ENCODE measurements at places on chromosomes 12 and 14.

GRCh38 chr12:96015672-96016071 is 19.5 kb upstream of the HAL start:
- DNase-seq: no peak

- DNase-seq: no peak
These were observed at the start of gene FZD10 for GRCh38 chr12:130162267-130162666. Gene FZD10, plus strand, starts transcription at chr12:130162464. Its CDS starts 479 bp downstream, at chr12:130162943.

- no peak for DNase-seq
These were observed 92.7 kb upstream of the DNM1L start for GRCh38 chr12:32586390-32586789.

DNA sequence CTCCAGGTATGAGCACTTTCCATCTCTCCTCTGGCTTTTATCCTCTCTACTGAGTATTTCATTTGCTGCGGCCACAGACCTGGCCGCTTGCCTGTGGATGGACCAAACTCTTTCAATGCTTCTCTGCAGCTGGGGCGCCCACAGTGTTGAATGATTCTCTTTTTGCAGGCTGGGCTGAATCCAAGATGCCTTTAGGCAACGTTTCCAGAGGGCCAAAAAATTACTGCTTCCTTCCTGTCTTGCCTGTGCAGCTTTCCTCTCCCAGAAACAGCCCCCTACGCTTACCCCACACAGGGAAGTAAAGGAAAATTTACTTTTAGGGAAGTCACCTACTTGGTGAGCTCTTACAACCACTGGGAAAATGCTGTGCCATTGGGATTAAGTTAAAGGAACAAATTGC is 55.6 kb upstream of the JDP2 start:
- DNase-seq: no peak

- DNase-seq: no peak
These were observed 14.0 kb upstream of the CPSF6 start for GRCh38 chr12:69225251-69225910.

- peak; percentile 55 for DNase-seq
These were observed 612 bp downstream of the PPTC7 start for GRCh38 chr12:110582276-110583136.

GRCh38 chr12:3603576-3603975 is 112.6 kb downstream of the PRMT8 start:
- no peak for DNase-seq

DNA sequence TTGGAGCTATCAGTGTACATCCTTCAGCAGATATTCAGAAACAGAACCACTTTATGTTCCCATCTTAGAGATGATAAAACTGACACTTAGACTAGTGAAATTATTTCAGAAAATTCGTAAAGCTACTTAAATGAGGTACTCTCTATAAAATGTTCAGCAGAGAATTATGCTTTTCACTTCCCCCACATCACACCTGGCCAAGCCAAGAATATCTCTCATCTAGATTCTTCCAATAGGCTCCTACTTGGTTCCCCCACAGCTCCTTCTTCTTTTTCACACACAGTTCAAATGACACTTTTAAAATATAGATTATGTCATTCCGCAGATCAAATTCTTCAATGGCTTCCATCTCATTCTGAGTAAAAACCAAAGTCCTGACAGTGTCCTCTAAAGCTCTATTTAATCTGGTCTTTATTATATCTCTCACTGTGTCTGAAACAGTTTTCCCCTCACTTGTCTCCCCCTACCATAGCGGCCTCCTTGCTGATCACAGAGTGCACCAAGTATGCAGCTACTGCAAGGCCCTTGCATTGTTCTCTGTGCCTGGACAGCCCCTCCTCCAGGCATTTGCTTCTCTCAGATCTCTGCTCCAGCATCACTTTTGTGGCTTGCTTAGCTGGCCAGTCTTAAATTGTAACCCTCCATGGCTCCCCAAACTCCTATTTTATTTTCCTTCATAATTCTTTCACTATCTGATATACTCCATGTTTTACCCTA is 736.8 kb upstream of the USP15 start:
- DNase-seq: no peak

DNA sequence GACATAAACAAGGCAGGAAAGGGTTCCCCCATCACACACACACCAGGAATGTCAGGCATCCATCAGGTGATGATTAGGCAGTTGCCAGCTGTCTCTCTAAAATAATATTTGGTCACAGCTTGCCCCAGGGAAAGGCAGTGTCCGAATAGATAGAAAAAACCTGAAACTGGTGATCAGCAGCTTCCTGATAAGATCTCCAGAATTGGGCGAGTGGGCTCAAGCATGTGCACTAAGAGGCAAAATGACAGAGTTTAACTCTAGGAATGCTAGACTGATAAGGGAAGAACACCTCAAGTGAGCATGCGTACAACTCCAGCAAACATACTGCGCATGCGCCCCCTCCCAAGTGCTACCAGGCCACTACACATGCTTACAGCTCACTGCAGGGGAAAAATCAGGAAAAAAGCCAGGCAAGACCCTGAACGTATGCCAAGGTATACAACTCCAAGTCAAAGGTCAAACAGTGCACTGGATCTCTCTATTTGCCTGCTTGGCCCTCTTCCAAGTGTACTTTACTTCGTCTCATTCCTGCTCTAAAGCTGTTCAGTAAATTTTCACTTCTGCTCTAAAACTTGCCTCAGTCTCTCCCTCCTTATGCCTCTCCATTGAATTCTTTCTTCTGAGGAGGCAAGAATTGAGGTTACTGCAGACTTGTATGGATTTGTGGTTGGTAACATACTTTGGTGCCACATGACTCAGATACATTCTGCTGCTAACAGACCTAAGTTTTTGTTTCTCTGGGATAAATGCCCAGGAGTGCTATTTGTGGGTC is 73.5 kb upstream of the VASH1 start:
- DNase-seq: no peak

GRCh38 chr12:55906056-55906455 is 21.6 kb downstream of the PYM1 start:
- no peak for DNase-seq

- no peak for DNase-seq
These were observed 67.8 kb downstream of the VWF start for GRCh38 chr12:6056406-6057240.

GRCh38 chr14:96847451-96847850 is 50.3 kb downstream of the VRK1 start:
- no peak for DNase-seq

GRCh38 chr12:85626001-85626783 is 210.0 kb downstream of the RASSF9 start:
- DNase-seq: no peak

GRCh38 chr12:79769189-79769859 is 78.6 kb upstream of the PAWR start:
- no peak for DNase-seq

DNA sequence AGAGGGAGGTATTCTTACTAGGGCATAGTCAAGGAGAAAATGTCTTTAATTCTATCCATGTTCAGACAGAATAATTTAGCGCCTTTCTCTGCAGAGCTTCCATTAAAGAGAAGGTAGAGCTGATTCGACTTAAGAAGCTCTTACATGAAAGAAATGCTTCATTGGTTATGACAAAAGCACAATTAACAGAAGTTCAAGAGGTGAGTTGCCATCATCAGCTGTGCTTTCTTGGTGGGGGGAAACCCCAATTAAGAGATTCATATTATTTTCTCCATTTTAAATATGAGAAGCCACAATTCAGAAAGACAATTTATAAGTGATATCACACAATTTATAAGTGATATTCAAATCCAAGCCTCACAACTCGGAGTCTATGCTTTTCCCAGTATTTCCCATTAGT is 27.8 kb downstream of the RPGRIP1 start:
- DNase-seq: no peak

- no peak for DNase-seq
These were observed 1.2 kb upstream of the BMAL2 start for GRCh38 chr12:27331291-27331926.

- no peak for DNase-seq
These were observed 51.6 kb downstream of the CAND1 start for GRCh38 chr12:67320614-67321295.

- no peak for DNase-seq
These were observed 18.7 kb upstream of the KIF26A start for GRCh38 chr14:104119488-104120251.

- no peak for DNase-seq
These were observed 105.7 kb upstream of the RESF1 start for GRCh38 chr12:31853520-31853919.

- no peak for DNase-seq
These were observed 76.1 kb downstream of the ALG10B start for GRCh38 chr12:38392554-38393144.

- DNase-seq: no peak
These were observed 25.4 kb upstream of the ATXN2 start for GRCh38 chr12:111624540-111624939.

- DNase-seq: no peak
These were observed 473.5 kb downstream of the ETNK1 start for GRCh38 chr12:23098517-23098916.

- peak; percentile 1 for DNase-seq
These were observed 722 bp downstream of the TMED8 start for GRCh38 chr14:77375973-77376770.

DNA sequence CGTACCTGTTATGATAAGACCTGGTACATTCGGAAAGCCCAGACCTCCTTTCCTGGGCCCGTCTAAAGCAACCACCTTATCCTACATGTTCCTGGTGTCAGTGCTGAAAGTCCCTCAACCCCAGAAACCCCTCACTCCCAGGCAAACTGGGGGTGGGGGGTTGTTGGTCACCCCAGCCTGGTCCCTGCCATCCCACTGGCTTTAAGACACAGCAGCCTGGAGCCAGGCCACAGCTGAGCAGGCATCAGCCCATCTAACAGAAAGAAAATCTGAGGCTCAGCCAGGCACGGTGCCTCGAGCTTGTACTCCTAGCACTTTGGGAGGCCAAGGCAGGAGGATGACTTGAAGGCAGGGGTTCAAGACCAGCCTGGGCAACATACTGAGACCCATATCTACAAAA is 4.5 kb downstream of the SELPLG start:
- DNase-seq: no peak

DNA sequence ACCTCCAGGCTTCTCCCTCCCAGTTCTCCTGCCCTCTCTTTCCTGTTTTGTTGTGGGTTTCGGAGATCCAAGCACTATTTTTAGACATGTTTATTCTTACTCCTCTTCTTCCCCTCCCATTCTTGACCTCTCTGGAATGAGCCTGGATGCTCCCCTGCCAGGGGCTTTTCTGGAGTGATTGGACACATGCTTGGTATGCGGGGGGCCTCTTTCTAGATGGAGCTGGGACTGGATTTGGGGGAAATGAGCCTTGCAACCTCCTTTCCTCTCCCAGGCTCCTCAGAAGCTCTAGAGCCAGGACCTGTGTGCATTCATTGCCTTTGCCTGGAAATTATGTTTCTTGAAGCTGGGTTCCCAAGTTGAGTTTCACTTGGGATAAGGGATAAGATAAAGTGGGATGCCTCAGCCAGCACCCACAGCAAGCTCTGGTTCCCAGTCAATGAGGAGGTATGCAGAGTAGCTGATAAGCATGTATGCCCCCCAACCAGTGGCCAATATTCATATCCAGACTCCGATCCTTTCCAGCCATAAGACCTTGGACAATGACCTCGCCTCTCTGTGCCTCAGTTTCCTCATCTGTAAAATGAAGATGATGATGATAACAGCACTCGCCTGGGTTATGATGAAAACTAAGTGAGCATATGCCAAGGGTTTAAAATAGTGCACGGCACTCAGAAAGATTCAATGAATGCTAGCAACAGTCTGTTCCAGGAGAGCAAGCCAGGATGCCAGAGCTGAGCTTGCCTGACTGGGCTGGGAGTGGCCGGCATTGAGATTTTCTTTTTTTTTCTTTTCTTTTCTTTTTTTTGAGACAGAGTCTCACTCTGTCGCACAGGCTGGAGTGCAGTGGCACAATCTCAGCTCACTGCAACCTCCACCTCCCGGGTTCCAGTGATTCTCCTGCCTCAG is 97.8 kb downstream of the SCARB1 start:
- no peak for DNase-seq

DNA sequence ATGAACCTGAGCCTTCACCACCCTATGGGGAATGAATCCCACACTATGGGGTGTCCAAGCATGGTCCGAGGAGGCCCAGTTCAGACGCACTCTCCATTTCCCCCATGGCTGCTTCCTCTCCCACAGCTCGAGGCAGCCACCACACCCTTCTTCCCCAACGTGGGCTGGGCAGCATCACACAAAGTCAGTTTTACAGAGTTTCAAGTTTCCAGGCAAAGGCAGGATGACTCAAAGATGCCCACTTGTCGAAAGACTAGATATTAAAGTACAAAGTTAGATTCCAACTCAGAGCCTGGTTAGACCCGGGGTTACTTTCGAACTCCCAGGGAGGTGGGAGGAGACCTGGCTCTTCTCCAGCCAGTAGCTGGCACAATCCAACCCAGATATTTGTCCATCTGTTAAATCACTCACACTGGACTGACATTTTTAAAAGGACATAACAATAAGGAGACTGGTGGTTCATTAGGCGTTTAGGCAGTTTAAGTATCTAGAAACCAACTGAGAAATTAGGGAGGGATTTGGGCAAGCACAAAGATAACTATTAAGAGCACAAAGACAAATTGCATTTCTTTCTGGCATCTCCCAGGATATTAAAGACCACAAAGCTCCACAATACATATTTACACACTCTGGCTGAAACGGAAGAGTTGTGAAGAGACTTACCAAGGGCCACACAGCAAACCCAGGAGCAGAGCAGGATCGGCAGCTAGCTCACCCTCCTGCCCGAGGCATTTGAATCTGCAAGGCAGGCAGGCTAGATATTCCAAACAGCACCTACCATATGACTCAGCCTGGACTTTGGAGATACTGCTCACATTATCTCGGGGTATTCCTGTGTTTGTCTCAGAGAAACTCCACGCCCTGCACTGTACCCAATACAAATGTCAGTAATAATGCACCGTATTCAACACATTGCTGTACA is 34.8 kb downstream of the TMCC3 start:
- DNase-seq: no peak

- no peak for DNase-seq
These were observed 75.7 kb downstream of the PITPNM2 start for GRCh38 chr12:123075087-123075645.

DNA sequence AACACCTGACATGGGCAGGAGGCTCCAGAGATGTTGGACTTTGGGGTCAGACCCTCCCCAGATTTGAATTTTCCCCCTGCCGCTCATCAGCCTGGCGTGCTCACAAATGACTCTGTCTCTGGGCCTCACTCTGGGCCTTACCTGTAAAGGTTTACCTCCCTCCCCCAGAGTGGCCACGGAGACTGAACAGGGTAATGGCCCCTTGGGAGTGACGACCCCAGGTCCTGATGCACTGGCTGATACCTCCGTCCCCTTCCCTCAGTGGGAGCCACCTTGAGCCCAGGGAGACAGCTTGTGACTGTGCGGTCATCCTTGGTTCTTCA is 7.0 kb downstream of the SLC25A29 start:
- no peak for DNase-seq

- no peak for DNase-seq
These were observed 117.7 kb downstream of the PHETA1 start for GRCh38 chr12:111251058-111251730.

DNA sequence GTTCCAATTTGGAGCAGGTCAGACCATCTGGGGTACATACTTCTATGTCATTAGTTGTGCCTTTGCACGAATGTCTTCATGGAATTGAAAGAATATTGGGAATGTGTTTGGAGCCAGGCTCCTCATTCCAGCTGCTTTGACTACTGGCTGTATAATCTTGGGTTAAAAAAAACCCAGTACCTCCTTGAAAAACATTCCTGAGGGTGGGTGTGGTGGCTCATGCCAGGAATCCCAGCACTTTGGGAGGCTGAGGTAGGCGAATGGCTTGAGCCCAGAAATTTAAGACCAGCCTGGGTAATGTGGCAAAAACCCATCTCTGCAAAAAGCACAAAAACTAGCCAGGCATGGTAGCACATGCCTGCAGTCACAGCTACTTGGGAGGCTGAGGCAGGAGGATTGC is 125.6 kb downstream of the TTC8 start:
- no peak for DNase-seq

Data from activated CD4-positive, CD25-positive, alpha-beta regulatory T cell (primary cell).